ENCODE measurements at places on chromosomes 4 and X. TPM values are rescaled to one million over a fixed set of nuclear protein-coding genes. Genes with fewer than 3 reads are reported as not detected.

KLHL4 gene
- total RNA-seq, result 0.23 TPM

SSX2B gene
- not detected for total RNA-seq

PSAPL1 gene
- not detected for total RNA-seq

RHOH gene
- 136 TPM for total RNA-seq

UGT2B10 gene
- total RNA-seq, result not detected

MAGEA4 gene
- not detected for total RNA-seq

CITED1 gene
- total RNA-seq, result not detected

PLAC8 gene
- total RNA-seq, result 44.2 TPM

RIBC1 gene
- 1.1 TPM for total RNA-seq

DMRTC1B gene
- not detected for total RNA-seq

PLK4 gene
- 66.1 TPM for total RNA-seq

UCP1 gene
- total RNA-seq, result not detected

ITIH6 gene
- total RNA-seq, result not detected

IGSF1 gene
- not detected for total RNA-seq

SMR3A gene
- total RNA-seq, result not detected

ANXA3 gene
- 7.4 TPM for total RNA-seq

GAGE12J gene
- not detected for total RNA-seq

TRIM75 gene
- total RNA-seq, result not detected

SMIM31 gene
- total RNA-seq, result not detected

MAGEB1 gene
- total RNA-seq, result not detected
